OCI-LY7 (cell line): ENCODE measurements at places on chromosomes 7 and 10.

- peak; percentile 43 for DNase-seq
These were observed 792 bp downstream of the ZNF746 start for GRCh38 chr7:149496642-149497391.

DNA sequence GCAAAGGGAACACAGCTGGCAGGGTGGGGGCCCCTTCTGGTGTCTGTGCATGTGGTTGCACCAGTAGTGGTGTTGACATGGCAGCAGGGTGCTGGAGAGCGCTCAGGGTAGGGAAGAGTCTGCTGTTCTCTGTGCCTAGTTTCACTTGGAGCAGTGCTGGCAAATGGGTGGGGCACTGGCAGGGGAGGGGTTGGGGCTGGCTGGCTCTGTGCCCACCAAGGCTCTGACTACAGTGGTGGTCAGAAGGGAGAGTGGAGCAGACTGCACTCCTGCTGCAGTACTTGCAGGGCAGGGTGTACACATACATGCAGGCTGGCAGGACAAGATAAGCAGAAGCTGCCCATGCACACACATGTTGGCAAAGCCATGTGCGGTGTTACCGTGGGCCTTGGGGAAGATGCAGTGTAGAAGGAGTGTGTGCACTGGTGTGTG lies 18.2 kb downstream of the FAM25A start:
- DNase-seq = no peak

DNA sequence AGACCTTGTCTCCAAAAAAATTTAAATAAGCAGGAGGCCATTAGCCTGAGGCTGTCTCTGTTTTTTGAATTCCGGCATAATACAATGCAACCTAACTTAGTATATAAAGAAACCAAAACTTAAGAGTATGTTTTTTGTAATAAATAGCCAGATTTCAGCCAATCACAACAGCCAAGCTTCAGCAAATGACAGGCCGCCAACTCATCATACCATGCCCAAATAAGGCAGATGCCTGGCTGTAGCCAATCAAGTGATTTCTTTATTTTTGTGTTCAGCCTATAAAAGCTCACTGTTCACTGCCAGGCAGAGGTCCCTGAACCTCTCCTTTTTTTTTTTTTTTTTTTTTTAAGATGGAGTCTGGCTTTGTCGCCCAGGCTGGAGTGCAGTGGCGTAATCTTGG lies 12.7 kb upstream of the PURB start:
- no peak for DNase-seq

GRCh38 chr10:82622479-82622878 lies 747.5 kb downstream of the NRG3 start:
- no peak for DNase-seq

DNA sequence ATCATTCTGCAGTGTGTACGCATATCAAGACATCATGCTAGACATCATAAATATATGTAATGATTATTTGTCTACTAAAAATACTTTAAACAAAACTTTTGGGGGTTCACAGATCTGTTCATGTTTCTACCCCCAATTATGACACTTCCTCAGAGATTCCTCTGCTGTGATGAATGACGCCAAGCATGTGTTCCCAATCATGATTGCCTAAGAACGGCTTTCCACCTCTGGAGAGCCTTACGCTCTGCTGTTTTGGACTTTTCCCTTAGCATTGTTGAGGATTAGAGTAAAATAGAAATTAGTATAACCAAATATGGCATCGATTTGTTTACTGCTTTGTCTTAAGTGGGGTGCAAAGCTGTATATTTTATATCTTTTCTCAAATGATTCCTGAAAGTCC lies 236.3 kb upstream of the IGFBP3 start:
- no peak for DNase-seq

DNA sequence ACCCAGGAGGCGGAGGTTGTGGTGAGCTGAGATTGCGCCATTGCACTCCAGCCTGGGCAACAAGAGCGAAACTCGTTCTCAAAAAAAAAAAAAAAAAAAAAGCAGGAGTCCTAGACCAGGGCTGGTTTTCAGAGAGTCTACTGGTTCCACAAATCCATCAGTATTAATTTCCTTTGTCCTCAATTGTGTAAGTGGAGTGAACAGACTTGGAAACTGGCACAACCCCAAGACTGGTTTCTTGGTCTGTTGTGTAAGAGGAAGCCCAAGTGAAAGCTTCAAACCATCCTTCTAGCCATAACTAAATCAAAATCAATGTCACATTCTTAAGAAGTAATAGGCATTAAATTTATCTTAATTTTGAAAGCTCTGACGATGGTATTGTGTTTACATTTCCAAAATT lies 213.6 kb downstream of the DGKI start:
- DNase-seq = no peak

DNA sequence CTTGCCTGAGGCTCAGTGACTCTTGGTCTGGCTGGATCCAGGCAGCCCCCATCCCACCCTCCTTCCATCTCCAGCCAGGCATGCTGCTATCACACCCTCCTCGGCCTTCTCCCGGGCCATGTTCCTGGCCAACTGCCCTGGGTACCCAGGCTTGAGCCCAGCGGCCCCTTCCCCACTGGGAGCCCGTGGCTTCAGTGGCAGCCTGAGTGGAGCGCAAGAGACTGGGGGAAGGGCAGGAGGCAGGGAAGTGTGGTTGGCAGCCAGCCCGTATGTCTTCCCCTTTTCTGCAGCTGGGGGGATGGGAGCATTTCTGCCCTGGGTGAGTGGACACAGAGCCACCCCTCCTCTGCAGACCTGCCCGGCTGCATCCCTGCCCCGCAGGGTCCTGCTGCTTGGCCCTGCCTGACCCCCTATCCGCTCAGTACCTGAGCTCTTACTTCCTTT lies 148.5 kb downstream of the ARHGAP22 start:
- DNase-seq = no peak

- no peak for DNase-seq
These were observed 15.3 kb downstream of the GHRHR start for GRCh38 chr7:30979027-30979426.

- DNase-seq = no peak
These were observed 108.6 kb upstream of the SLC13A1 start for GRCh38 chr7:123308254-123308951.

DNA sequence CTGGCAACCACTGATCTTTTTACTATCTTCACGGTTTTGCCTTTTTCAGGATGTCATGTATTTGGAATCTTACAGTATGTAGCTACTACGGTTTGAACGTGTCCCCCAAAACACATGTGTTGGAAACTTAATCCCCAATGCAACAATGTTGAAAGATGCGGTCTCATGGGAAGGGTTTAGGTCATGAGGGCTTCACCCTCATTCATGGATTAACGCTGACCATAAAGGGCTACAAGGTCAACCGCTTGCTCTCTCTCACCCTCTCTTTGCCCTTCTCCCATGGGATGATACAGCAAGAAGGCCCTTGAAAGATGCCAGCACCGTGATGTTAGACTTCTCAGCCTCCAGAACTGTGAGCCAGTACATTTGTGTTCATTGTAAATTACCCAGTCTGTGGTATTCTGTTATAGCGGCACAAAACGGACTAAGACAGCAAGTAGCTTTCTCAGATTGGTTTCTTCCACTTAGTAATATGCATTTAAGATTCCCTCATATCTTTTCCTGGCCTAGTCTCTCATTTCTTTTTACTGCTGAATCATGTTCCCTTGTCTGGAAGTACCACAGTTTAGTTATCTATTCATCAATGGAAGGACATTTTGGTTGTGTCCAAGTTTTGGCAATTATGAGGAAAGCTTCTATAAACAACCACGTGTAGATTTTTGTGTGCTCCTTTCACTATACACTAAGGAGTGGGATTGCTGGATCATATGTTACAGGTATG lies 3.0 kb upstream of the CRYGN start:
- no peak for DNase-seq

DNA sequence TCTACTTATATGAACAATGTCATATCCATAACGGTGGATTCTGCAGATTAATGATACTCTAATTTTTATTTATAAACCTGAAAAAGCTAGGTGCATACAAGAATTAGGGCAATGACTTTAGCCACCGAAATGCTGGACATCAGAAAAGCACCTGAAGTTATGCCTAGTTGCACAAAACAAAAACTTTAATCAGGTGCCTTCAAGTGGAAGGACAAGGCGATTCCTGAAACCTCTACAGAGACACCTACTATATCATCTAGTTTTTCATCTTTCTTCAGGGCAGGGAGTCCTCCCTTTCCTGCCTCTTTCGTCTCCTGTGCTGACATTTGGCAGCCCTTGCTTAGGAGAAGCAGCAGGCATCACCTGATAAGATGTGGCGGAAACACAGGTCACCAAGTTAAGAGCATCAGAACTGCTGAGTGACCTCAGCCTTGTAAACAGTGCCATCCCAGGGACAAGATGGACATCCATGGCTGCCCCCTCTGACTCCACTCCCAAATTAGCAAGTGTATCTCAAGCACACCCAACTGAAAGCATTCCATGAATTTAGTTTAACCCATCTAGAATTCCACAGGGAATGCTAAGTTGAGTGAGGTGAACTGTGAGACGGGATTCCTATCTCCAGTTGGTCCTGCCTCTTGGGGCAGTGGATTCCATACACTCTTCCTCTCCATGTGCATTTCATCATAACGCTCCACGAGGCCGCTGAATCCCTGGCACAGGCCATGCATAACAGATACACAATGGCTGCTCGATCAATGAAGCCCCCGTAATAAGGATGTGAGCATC lies 5.8 kb downstream of the ITPRIP start:
- DNase-seq = no peak

DNA sequence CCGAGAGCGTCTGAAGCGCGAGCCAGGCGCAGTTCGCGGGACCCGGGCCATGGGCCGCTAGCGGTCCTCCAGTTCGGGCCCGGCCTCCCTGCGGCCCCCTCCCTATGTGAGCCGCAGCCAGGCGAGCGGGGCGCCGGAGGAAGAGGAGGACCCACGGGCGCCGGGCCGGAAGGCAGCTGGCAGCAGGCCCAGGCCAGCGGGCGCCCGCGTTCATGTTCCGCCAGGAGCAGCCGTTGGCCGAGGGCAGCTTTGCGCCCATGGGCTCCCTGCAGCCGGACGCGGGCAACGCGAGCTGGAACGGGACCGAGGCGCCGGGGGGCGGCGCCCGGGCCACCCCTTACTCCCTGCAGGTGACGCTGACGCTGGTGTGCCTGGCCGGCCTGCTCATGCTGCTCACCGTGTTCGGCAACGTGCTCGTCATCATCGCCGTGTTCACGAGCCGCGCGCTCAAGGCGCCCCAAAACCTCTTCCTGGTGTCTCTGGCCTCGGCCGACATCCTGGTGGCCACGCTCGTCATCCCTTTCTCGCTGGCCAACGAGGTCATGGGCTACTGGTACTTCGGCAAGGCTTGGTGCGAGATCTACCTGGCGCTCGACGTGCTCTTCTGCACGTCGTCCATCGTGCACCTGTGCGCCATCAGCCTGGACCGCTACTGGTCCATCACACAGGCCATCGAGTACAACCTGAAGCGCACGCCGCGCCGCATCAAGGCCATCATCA lies 1.1 kb downstream of the ADRA2A start:
- no peak for DNase-seq

GRCh38 chr7:66142996-66143395 lies 28.3 kb downstream of the CRCP start:
- DNase-seq = no peak

- DNase-seq = no peak
These were observed 336.0 kb upstream of the IGFBP3 start for GRCh38 chr7:46256870-46257661.

- no peak for DNase-seq
These were observed 30.6 kb downstream of the WDR37 start for GRCh38 chr10:1086787-1087186.

GRCh38 chr10:44510379-44511115 lies 125.7 kb upstream of the CXCL12 start:
- DNase-seq = no peak

GRCh38 chr10:75283671-75284470 lies 48.1 kb upstream of the COMTD1 start:
- no peak for DNase-seq

- DNase-seq = peak; percentile 97
These were observed at the start of the genes CCT6A and PSPH for GRCh38 chr7:56051339-56052191. Gene CCT6A, plus strand, starts transcription at chr7:56051765. Its CDS starts 84 bp downstream, at chr7:56051849. Gene PSPH, minus strand, starts transcription at chr7:56051444. Its CDS starts 30,232 bp downstream, at chr7:56021212.

DNA sequence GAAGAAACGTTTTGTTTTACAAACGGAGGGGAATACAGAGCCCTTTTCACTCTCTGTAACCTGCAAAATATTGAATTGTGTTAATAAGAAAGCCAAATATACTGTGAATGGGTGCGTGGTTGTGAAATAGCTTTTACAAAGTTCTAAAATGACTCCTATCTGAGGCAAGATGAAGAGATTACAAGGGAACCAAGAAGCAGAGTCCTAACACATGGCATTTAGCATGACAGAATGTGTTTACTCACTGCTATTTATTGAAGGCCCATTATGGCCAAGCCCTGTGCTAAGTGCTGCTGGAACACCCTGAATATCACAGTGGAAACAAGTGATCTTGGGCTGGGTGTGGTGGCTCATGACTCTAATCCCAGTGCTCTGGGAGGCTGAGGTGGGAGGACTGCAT lies 12.9 kb downstream of the JCAD start:
- no peak for DNase-seq

- peak; percentile 73 for DNase-seq
These were observed 5.0 kb upstream of the CCM2 start for GRCh38 chr7:44994877-44995554.

DNA sequence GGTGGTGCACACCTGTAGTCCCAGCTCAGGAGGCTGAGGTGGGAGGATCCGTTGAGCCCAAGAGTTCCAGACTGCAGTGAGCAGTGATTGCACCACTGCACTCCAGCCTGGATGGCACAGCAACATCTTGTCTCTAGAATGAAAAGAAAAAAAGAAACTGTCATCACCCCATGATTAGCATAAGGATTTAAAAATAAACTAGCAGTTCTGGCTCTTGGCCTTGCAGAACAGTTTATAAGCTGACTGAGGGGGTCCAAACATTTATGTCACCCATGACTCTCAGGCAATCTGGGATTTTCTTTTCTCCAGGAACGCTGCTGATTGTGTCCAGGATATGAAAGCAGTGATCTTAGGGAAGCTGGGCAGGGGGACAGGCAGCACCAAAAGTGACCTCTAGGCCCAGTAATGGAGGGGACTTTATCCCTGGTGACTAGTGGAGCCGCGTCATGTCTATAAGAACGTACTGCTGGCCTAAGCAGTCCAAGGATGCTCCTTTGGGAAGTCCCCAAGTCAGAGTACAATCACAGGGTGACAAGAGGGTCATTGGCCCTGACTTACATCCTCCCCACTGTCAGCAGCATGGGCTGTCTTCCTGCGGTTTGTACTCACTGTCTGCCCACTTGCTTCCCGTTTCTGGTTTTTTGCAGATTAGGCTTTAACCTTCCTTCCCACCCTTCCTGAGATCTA lies 177.4 kb downstream of the ARHGAP12 start:
- no peak for DNase-seq

DNA sequence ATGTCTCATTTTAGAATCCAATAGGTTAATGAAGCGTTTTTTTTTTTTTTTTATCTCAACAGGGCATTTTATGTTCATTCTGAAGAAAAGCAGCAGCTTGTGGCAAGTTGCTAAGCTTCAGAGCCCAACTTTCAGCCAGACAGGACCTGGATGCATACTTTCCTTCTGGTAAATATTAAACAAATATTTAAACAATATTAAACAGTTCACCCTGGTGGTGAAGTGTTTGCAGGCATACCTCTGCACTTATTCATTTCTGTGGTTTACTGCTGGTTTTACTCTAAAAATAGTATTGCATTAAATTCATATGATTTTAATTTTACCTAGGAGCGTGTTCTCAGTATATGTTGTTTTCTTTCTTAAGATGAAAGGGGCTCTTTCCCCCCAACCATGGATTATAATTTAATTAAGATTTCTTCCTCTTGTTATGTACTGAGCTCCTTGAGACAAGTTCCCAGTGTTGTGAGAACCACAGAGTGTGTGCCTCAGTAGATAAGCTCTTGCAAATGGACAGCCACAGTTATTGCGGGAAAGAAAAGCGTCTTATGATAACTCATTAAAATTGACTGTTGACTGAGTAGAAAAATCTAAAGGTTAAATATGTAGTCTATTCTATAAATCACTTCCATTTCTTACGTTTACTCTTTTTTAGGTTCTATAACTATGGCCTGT lies 155.8 kb downstream of the MALRD1 start:
- no peak for DNase-seq

GRCh38 chr7:151047976-151048815 lies at the start of gene ASIC3:
Gene ASIC3, plus strand, starts transcription at chr7:151048531. Its CDS starts 355 bp downstream, at chr7:151048886.
- no peak for DNase-seq
